MM.1S (cell line): ENCODE measurements at places on chromosomes 6 and 20.

- DNase-seq, result no peak
Measured at GRCh38 chr20:50983321-50983720, 24.7 kb downstream of the MOCS3 start.

DNA sequence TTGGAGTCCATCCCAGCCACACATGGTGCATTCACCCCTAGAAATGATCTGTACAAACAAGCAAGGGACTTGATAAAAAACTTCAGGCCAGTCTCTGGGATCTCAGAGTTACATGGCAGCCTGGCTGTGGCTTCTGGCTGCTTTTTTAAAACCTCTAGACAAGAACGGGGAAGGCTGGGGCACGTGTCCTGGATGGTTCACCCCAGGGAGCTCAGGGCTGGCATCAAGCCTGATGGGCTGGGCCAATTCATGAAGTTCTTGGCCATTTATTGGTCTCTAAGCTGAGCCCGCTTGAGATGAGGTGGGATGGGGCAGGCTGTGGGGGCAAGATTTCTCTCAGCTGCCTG is 10.4 kb upstream of the ZFAND3 start:
- DNase-seq, result no peak

- no peak for DNase-seq
Measured at GRCh38 chr6:118697554-118697953, 46.2 kb upstream of the CEP85L start.

- no peak for DNase-seq
Measured at GRCh38 chr6:105785066-105785811, 300.9 kb upstream of the PRDM1 start.

- DNase-seq, result no peak
Measured at GRCh38 chr6:154543628-154544027, 33.1 kb upstream of the CNKSR3 start.

DNA sequence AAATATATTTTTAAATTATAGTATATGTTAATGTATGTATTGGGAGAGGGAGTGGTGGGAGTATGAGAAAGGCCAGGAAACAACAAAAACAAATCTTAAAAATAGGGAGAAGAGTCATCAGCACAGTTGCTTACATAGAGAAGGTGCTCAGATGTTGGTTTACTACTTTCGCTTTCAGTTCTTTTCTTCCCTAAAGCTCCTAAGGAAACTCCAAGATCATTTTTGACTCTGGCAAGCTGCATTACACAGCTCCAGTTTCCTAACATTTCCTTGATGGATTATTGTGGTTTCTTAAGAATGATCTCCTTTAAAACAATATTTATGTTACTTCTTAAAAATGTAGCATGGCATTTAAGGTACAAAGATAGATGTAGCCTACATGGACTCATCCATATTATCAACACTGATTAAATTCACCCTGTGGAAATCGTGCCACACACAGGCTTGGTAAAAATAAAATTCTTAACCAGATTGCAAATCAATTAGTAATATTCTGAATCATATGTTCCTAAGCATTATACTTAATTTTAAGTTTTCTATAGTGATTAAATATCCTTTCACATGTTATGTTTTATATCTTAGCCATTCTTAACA is 118.0 kb upstream of the MAN1A1 start:
- DNase-seq, result peak; percentile 40

GRCh38 chr6:40321616-40322015 is 265.5 kb downstream of the LRFN2 start:
- no peak for DNase-seq

DNA sequence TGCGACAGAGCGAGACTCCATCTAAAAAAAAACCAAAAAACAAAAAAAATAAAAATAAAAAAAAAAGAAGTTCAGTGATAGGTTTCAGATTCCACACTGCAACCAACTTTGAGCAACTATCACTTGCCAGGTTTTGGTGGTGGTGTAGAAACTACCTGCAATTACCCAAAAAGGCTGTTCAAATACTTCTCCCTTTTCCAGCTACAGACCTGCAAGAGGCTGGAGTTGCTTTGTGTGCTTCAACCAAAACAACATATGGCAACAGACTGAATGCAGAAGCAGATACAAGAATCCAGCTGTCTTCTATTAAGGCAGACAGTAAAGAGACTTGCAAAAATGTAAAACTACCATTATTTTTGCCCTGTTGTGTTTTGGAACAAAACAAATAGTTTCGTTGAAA is 9.3 kb upstream of the BCAS1 start:
- DNase-seq, result peak; percentile 75

- DNase-seq, result no peak
Measured at GRCh38 chr20:63576311-63576710, 2.3 kb upstream of the HELZ2 start.
